Liver (tissue), 10 donors: ENCODE measurements at places on chromosomes 3 and 15. TPM values are rescaled to one million over a fixed set of nuclear protein-coding genes. Genes with fewer than 3 reads are reported as not detected.

PARP6 gene
- 10.0 TPM for total RNA-seq

ZNF860 gene
- total RNA-seq, result 0.17 TPM

ZDHHC19 gene
- total RNA-seq, result 0.59 TPM

TMEM40 gene
- total RNA-seq, result not detected

C3orf22 gene
- total RNA-seq, result not detected

MYO5C gene
- total RNA-seq, result 8.6 TPM

FMN1 gene
- total RNA-seq, result 5.4 TPM

SEMA3G gene
- 1.2 TPM for total RNA-seq

GPR149 gene
- total RNA-seq, result not detected

ZBBX gene
- not detected for total RNA-seq

CHRNA7 gene
- total RNA-seq, result 0.08 TPM

THAP10 gene
- total RNA-seq, result 0.70 TPM

PARP14 gene
- total RNA-seq, result 79.7 TPM

SHC4 gene
- under 0.01 TPM for total RNA-seq

LRRC34 gene
- 0.42 TPM for total RNA-seq

PLAAT1 gene
- not detected for total RNA-seq

ANKUB1 gene
- total RNA-seq, result not detected

GP5 gene
- total RNA-seq, result 3.3 TPM

ZNF148 gene
- 19.5 TPM for total RNA-seq

ALPK3 gene
- total RNA-seq, result 10.0 TPM

ADAMTSL3 gene
- 19.0 TPM for total RNA-seq

LIPC gene
- 136 TPM for total RNA-seq

PCSK6 gene
- total RNA-seq, result 124 TPM

ZPLD1 gene
- total RNA-seq, result 0.08 TPM

IL5RA gene
- 0.08 TPM for total RNA-seq

SPTSSB gene
- total RNA-seq, result 1.0 TPM

RLBP1 gene
- total RNA-seq, result not detected

EPHA6 gene
- total RNA-seq, result 0.05 TPM

DGKG gene
- 7.8 TPM for total RNA-seq

MUSTN1 gene
- 0.25 TPM for total RNA-seq
